ENCODE measurements at places on chromosomes 6 and 20.

GRCh38 chr20:36399147-36399968, 93.2 kb downstream of the DLGAP4 start:
- DNase-seq: no peak

GRCh38 chr20:13717631-13718044, 67.1 kb downstream of the ESF1 start:
- DNase-seq: no peak

- no peak for DNase-seq
Measured at GRCh38 chr20:20439602-20440190, 71.8 kb downstream of the INSM1 start.

DNA sequence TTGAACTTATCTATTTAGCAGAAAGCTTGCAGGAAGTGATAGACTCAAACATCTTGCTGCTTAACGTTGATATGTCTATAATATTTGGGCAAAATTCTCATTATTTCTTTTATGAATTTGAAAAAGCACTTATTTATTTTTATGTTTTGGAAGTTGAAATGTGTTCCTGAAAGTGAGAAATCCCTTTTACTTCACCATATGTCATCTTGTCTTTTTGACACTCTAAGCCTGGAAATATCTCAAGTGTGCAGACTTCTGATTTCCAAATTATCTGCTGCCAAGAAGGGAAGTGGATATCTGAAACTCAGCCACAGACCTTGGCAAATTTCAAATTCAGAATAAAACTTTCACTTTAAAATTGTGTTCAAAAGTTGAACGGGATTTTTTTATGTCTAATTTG, 368.7 kb upstream of the MANEA start:
- no peak for DNase-seq
